Mesenteric fat pad (tissue), 1 donor: ENCODE measurements at places on chromosomes 7 and 10. TPM values are rescaled to one million over a fixed set of nuclear protein-coding genes. Genes with fewer than 3 reads are reported as not detected.
A peak's percentile ranks its signal among the peaks of the same experiment; 100 is the strongest.

Gene LRRC17
- 1.2 TPM for total RNA-seq

Gene MIOS
- 26.2 TPM for total RNA-seq

Gene PLAC9
- 94.2 TPM for total RNA-seq

Gene ANKRD61
- 0.45 TPM for total RNA-seq

DNA sequence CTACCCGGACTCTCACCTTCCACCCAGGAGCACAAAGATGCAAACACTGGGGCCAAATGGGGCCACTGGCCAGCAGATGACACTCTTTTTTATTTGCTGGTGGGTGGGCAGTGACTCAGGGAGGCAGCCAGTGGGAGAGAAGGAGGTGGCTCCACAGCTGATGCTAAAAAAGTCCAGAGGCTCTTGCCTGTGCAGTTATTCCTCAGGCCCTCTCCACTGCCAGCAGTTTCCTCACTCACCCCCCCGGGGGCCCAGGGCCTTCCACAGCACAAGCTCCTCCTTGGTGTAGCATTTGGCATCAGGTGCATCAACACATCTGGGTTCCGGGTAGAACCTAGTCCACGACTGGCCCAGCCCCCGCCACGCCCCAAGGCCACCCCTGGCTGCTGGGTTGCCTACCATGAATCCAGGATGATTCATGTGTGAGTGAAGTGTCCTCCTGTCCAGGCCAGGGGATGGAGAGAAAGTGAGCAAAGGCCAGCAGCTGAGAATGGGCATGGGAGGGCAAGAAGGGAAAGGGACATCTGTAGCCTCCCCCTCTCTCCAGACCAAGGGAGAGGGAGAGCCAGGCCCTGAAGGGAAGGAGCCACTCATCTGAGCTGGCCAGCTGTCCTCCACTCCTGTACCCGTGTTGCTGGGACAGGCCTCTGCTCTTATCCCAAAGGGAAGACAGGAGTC, 1.7 kb upstream of the KCNH2 start:
- no peak for DNase-seq

DNA sequence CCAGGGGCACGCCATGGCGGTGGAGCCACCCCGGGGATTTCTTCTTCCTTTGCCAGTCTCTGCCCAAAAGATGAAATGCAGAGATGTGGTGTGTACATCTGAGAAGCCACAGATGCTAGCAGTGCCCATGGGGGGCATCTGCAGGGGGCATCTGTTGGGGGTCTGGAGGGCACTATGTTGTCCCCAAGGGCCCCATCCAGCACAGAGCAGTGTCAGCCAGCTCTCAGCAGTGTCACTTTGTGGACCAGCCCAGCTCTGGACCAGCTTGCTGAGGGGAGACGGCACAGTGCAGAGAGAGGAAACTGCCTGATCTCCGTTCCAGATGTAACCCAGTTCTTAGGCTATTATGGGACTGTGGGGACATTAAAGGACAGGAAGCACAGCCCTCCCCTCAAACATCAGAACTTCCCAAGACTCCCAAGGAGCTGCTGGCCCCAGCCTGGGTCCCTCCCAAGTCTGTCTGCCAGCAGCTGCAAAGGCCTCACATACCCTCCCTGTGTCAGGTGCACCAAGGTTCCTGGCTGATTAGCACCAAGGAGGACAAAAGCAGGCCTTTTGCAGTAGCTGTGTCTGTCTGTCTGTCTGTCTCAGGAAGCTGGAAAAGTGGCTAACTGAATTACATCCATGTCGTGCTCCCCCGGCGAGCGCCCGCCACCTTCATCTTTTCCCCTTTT, 536.5 kb downstream of the PTPRN2 start:
- DNase-seq, result peak; percentile 74

DNA sequence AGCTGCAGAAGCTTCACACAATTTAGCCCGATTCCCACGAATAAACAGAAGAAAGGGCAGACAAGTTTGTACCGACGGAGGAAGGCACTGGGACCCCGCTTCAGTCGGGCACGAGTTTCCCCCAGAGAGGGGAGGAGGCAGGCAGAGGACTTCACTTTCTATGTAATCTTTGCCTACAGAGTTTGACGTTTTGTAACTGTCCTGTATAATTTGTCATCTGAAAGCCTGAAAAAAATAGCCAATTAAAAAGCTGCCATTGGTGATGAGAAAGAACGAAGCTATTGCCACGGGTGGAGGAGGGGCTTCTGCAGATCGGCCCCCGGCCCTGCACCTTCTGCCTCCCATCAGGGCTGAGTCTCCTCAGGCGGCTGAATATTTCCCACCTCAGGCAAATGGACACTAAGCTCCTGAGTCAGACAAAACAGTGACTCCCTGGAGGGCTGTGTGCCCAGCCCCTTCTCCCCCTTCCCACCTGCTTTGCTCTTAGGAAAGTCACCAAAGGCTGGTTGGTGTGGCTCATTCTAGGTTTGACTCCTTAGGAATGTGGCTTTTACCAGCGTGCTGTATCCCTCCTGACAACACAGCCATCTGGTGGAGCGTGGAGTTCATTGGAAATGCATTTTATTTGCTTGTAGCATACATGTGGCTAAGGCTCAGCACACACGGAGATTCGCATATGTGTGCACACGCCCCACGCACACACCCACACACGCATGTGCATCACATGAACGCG, 117.4 kb downstream of the VIPR2 start:
- DNase-seq, result peak; percentile 43

DNA sequence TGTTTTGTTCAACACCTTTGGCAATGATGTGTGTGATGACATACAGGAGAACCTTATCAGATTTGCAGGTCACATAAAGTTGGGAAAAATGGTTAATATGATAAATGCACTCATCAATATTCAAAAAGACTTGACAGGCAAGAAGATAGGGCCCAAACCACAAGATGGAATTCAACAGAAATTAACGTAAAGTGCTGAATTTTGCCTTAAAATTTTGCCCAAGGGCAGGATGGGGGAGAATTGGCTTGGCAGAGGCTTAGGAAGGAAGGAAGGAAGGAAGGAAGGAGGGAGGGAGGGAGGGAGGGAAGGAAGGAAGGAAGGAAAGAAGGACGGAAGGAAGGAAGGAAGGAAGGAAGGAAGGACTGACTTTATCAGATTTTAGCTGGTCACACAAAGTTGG, 35.3 kb downstream of the CARD11 start:
- no peak for DNase-seq

DNA sequence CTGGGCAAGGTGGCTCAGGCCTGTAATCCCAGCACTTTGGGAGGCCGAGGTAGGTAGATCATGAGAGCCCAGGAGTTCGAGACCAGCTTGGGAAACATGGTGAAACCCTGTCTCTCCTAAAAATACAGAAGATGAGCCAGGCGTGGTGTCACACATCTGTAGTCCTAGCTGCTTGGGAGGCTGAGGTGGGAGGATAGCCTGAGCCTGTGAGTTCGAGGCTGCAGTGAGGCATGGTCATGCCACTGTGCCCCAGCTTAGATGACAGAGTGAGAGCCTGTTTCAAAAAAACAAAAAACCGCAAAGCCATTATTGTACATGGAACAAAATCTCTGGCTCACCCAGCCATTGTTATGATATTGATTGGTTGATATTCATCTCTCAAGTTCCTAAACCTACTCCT, 53.7 kb downstream of the KMT2E start:
- DNase-seq, result no peak

- no peak for DNase-seq
Measured at GRCh38 chr10:75971402-75972211, 540.2 kb downstream of the LRMDA start.

DNA sequence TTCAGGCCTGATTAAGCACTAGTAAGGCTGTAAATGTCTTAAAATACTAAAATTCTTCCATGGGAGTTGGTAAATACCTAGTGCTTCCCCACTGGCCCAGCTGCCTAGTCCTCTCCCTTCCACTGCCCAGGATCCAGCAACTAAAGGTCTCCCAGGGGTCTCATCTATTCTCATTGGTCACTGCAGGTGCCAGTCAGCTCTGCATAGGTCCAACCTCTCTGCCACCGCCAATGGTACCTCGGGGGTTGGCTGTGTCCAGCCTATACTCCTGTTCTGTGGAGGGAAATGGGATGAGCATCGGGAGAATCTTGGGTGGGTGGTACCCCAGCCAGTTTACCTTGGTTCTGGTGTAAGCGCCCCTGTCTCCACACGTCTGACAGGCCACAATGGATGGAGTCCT, 6.1 kb upstream of the CREB5 start:
- no peak for DNase-seq

DNA sequence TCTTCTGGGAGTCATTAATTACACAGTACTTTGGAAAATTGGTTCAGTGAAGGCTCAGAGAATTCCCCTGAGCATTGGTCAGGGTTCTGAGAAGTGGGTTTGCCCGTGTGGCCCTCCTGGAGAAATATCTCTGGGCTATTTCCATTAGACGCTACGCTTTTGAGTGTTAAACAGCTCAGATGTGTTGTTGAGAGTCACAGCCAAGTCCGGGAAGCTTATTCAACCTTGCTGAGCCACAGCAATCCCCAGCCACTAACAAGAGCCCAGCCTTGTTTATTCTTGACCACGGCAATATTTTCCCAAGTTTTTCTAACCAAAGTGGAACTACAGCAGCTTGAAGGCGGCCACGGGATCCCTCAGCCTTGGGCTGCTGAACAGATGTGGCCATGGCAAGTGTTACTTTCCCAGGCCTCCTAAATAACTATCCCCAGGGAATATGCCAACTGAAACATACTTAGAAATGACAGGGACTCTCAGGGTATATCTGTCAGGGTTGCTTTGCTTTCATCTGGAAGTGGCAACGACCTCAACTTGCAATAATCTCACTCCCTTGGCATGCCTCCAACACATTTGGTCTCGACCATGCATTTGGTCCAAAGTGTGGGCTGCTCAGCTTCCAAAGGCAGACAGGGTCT, 214.7 kb downstream of the EMX2 start:
- DNase-seq, result no peak

DNA sequence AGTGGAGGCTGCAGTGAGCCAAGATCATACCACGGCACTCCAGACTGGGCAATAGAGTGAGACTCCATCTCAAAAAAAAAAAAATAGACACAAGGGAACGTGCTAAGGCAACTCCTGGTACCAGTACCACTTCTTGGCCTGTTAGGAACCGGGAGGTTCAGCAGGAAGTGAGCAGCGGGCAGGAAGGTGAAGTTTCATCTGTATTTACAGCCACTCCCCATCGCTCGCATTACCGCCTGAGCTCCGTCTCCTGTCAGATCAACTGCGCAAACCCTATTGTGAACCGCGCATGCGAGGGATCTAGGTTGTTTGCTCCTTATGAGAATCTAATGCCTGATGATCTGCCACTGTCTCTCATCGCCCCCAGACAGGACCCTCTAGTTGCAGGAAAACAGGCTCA, 69.9 kb upstream of the FOXK1 start:
- no peak for DNase-seq

GRCh38 chr7:48376263-48376662, 205.0 kb downstream of the ABCA13 start:
- DNase-seq, result no peak

- no peak for DNase-seq
Measured at GRCh38 chr7:12249706-12250105, 38.6 kb downstream of the TMEM106B start.

DNA sequence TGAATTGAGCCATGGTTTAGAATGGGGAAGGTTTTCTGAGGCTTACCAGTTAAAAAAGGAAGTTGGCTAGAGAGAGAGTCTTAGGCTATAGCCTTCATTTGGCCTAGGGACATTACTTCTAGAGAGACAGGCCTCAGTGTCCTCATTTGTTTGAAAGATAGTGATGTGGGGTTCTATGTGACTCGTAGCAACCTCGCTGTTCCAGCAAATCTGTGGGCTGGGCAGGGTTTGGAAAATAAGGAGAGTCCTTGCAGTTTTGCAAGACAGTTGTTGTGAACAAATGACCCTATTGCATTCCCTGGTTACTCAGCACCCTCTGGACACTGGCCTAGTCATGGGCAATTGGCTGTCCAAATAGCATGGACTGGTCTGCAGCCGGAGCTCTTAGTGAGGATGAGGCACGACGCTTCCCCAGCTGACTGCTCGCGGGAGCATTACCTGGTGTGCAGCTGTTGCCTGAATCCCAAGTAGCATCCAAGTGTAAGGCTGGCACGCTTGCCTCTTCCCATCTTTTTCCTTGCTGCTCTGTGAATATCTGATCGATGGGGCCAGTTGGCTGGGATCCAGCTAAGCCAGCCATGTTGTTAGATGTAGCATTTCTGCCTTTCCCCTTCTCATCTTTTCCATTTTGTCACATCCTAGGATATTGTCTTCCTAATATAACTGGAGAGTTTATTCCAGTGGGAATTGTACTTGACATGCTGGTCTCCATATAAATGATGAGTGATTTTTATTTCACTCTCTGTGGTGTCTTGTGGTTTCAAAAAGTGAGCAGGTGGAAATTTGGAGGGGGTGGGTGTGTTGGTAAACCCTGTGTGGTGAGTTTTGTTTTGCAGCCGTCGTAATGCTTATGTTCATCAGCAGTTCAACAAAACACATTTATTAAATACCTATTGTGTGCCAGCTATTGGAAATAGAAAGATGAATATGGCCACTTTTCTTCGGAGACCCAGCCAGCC, 99.8 kb downstream of the SND1 start:
- no peak for DNase-seq

DNA sequence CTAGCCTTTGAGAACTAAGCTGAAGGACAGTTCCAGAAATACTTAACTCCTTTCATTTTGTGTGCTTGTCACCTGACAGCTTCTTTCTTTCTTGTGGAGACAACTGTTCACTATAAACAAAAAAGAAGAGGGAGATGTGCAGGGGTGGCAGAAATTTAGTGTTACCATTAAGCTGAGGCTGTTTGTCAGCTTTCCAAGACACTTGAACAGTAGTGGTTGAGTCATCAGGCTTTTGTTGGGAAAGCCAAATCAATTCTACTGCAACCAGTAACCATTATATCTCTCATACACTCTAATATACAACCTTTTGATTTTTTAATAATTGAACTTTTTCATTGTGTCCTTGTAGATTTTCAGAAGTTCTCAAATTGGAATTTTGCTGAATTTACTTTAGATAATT, 75.3 kb downstream of the POLL start:
- no peak for DNase-seq

DNA sequence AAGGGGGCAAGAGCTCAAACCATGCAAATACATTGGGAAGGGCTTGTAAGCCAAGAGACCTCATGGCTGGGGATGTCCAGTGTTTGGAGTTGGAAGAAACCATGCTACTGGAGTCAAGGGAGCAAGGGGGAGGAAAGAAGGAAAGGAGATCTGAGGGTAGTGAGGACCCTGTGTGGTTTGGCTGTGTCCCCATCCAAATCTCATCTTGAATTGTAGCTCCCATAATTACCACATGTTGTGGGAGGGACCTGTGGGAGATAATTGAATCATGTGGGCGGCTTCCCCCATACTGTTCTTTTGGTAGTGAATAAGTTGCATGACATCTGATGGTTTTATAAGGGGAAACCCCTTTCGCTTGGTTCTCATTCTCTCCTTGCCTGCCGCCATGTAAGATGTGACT, 56.5 kb upstream of the ADRB1 start:
- DNase-seq, result no peak

- DNase-seq, result no peak
Measured at GRCh38 chr10:66940965-66941364, 15.1 kb downstream of the LRRTM3 start.

GRCh38 chr7:144024213-144024612, 24.1 kb downstream of the OR6B1 start:
- no peak for DNase-seq

DNA sequence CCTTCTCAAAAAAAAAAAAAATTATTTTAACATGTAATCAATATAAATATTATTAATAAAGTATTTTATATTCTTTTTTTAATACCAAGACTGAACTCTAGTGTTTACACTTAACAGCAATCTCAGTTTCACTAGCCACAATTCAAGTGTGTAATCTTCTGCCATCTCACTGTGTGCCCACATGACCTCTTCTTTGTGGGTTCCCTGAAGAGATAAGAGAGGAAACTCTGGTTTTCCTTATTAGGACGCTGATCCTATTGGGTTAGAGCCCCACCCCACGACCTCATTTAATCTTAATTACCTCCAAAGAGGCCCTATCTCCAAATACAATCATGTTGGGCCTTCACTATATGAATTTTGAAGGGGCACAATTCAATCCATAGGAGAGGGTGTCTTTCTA, 177.6 kb downstream of the STK31 start:
- DNase-seq, result no peak
